SHP77 treated with DMSO at 0.1 percent for 48 hours (cell line): ENCODE measurements at places on chromosomes 1 and 21.

DNA sequence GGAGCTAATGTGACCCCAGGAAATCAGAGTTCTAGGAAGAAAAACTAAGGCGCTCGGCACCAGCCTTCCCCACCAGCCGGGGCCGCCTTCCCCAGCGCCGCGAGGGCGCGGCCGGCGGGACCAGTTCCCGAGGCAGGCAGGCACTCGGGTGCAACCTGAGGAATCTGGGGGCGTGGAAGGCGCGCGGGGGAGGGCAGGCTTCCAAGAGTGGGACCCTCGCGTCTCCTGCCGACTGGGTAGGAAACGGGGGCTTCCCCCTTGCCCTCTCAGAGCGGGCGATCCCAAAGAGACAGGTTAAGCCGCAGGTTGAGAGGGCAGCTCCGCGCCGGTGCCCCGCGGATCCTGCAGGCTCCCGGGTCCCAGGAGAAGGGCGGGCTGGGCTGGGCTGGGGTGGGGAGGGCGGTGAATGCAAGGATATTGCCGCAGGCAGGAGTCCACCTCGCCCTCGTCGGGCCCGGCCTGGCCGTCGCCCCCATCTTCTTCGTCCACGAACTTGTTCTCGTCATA, 431 bp downstream of the ARPC5 start:
- no peak for DNase-seq

DNA sequence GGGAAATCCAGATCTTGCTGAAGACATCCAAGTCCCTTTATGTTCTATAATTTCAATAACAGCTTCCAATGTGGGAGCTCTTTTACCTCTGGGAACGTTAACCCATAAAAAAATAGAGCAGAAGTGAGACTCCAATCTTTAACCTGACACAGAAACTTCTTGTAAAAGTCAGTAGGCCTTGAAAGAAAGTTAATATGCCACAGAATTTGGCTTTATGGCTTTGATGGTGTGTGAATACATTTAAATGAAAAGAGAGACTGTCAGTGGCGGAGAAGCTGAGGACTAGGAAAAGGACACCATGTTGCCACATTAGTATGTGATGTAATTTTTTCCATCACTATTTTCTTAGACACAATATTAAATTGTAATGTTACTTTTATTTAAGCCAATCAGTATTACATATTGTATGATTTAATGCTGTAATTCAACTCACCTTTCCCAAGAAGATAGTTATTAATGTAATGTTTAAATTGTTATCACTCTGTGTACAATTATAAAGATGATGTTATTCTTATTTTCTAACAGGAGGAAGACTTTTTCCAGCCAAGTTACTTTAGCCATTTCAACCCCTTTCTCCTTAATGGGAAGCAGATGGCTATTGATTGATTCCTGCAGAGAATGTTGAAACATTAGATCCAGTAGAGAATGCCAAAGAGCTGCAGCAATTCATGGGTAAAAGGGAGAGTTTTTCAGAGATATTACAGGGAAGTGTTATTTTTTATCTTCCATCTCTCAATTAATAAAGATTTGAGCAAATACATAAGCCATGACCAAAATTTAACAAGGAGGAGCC, 17.5 kb upstream of the CLDN8 start:
- no peak for DNase-seq

DNA sequence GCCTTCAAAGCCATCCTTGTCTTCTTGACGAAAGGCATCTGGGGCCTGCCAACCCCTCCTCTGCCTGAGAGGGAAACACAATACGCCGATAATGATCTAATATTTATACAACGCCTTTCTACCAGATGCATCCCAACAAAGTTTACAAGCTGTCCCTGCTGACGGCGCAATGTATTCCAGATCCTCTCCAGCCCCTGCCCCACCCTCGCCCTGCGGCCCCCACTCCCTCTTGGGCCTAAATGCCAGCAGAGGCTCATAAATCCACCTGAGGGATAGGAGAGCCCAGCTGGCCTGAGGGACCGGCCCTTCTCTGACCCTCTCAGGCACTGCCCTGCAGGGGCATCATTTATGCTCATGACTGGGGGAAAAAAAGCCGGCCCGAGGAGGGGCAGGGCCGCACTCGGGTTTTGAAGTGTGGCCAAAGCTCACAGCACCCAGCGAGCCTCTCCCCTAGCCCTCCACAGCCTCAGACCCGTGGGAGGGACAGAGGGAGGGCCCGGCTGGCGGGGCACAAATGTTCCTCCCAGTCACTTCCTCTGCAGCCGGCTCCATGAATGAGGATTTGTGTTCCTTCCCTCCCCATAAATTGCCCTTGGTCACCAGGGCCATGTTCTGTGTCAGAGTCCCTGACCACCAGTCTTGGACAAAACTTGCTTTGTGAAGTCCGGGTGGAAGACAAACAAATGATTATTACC, 140.3 kb downstream of the FOXD2 start:
- no peak for DNase-seq

DNA sequence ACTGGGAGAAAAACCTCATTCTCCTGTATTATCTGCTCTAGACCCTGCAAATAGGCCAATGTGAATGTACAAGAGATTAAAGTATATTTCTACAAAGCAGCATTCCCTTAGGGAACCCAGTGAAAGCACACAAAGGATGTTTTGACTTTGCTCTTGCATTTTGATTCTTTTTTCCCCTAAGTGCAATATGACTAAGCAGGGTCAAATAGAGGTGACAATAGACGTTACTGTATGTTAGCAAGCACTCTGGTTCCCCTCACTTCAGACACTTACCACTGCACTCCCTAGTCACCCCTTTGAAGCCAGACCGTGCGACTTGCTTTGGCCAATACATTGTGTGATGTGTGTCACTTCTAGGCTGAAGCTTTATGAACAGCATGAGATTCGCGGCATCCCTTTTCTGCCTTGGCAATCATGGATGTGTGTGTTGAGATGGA, 209.7 kb downstream of the RHOU start:
- DNase-seq: no peak

GRCh38 chr1:156809711-156810366, 6.8 kb downstream of the SH2D2A start:
- DNase-seq: no peak

- DNase-seq: no peak
These were observed 32.5 kb upstream of the SLC44A3 start for GRCh38 chr1:94787691-94788090.

- no peak for DNase-seq
These were observed 73.2 kb downstream of the ADGRL2 start for GRCh38 chr1:81873946-81874345.

- no peak for DNase-seq
These were observed 23.8 kb downstream of the LHX4 start for GRCh38 chr1:180253585-180254495.

DNA sequence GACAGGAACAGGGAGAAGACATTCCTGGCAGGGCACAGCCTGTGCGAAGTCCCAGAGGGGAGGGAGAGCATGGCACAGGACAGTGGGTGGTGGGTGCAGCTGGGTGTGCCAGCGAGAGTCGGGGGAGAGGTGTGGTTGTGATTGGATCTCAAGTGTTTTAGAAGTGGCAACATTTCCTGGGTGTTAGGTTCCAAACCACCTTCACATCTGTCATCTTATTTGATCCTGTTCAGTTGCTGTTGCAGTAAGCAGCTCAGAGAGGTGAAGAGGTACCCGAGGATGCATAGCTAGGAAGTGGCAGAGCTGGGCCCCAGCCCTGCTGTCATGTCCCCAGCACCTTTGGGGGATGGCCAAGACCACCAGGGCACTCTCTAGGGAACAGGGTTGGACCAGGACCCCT, 22.0 kb upstream of the DISP3 start:
- no peak for DNase-seq
